ENCODE measurements at places on chromosomes 2 and 18.

DNA sequence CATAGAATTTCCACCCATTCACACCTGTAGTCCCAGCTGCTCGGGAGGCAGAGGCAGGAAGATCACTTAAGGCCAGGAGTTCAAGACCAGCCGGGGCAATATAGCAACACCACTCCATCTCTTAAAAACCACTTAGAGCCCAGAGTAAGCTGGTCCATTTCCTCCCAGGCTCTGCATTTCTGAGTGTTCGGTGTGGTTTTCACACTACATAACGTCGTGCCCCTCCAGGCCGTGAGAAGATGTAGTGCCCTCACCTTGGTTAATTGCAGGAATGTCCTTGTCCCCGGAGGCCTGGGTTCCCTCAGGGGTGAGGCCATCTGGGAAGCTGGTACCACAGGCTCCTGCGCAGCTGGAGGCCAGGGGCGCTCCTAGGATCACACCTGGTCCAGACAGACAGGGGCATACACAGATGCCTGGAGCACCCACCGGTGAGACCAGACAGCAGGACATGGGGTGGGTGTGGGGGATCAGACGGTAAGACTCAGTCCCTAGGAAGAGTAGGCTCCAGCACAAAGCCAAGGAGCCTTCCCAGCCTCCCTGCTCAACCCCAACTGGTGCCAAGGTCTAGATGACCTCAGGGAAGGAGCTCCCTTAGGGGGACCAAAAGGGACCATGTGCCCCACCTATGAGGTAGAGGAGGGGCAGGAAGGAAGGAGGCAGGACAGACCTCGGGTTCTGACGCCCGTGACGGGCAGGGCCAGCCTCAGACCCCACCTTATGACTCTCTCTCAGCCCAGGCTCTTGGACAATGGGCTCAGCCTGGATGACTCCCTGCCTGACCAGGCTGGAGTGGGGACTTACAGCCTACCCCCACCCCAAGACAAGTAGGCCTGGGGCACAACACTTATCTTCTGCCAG is 752 bp downstream of the ASTL start:
- no peak for DNase-seq

GRCh38 chr2:14751581-14751980 is 119.1 kb downstream of the LRATD1 start:
- DNase-seq = no peak

DNA sequence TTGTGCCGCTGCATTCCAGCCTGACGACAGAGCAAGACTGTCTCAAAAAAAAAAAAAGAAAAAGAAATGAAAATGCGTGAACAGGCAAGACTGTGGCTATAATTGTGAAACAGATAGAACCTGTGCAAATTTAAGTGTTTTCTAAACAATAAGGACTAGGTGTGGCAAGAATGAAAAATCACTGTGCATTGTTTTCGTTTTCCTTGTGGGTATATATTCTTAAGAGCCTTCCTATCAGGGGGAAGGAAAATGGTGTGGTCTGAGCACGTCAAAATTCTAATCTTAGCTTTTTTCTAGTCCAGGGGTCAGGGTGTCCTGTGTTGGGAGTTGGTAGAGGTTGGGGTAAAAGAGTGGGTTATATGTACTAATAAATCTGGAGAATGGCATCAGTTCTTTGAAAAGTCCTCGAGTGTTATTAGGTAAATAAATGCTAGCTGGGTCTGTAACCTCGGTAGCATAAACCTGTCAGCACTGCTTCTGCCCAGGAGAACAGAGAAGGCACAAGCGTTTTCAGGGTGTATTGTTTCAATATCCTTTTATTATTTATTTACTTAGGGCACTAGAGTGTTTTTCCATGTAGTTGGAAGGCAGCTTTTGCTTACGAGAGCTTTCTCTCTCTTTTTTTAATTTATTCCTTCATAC is 11.6 kb downstream of the ATP6V1C2 start:
- DNase-seq = no peak

- no peak for DNase-seq
Observed at GRCh38 chr2:160076241-160076640, 13.8 kb upstream of the PLA2R1 start.

GRCh38 chr2:165161510-165161909 is 42.3 kb downstream of the SCN3A start:
- DNase-seq = peak; percentile 92

DNA sequence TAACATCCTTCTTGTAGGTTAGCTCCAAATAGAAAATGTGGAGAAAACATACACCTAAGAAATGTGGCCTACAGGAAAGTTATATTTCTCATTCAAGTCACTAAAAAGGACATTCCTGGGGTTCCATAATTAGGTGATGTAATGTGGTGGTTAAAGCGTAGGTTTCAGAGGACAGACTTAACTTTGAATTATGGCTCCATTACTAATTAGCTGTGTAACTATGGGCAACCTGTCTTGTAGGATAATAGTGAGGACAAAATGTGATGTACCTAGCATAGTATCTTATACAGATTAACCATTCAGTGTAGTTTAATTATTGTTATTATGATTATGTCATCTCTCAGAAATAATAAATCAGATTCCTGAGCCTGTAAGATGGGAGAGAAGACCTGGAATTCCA is 602.5 kb downstream of the TSN start:
- no peak for DNase-seq

DNA sequence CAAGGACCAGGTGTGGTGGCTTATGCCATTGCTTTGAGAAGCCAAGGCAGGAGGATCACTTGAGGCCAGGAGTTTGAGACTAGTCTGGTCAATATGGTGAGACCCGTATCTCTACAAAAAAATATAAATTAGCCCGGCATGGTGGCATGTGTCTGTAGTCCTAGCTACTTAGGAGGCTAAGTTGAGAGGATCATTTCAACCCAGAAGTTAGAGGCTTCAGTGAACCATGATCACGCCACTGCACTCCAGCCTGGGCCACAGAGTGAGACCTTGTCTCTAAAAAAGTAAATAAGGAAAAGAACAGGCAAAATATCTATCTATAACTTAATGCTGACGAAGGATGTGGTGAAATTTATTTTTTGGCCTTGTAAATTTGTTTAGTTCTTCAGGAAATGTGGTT is 78.1 kb downstream of the UGGT1 start:
- DNase-seq = no peak

- DNase-seq = no peak
Observed at GRCh38 chr2:237490009-237490711, 3.1 kb downstream of the MLPH start.

DNA sequence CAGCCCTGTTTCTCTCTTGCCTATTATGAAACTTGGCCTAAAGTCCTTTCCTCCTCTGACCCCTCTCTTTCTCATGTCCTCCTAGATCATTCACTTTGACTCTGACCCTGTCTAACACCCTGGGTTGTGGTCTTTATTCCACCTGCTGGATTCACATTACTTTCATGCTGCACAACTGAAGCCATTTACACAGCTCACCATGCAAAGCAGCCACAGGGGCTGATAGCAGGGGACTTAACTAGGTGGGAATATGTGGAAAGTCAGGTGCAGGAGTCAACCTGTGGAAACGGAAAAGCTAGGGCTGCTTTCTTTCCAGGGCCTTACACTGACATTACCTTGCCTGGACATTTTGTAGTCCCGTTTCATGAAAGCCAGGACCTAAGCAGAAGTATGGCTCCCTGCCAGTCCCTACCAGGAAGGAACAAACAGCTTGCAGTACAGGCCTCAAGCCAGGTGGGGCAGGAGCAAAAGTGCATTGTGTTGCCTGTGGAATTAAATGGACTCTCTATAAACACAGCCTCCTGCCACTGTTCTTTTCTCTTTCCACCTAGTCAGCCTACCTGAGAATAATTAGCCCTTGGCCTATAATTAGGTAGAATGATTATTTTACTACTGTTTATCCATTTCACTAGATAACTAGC is 11.8 kb downstream of the MAPRE3 start:
- peak; percentile 48 for DNase-seq
